Right cardiac atrium (tissue), 5 donors: ENCODE measurements at places on chromosomes 5 and 9. TPM values are rescaled to one million over a fixed set of nuclear protein-coding genes. Genes with fewer than 3 reads are reported as not detected.

IL17B gene
- polyA plus RNA-seq, result 1.4 TPM

ITGA1 gene
- polyA plus RNA-seq, result 6.6 TPM

RNF183 gene
- polyA plus RNA-seq, result not detected

WWC1 gene
- polyA plus RNA-seq, result 0.45 TPM

GNE gene
- 7.7 TPM for polyA plus RNA-seq

ABHD17B gene
- polyA plus RNA-seq, result 4.8 TPM

DND1 gene
- 0.54 TPM for polyA plus RNA-seq

BAAT gene
- 0.11 TPM for polyA plus RNA-seq

ZNF367 gene
- polyA plus RNA-seq, result 0.86 TPM

DNA sequence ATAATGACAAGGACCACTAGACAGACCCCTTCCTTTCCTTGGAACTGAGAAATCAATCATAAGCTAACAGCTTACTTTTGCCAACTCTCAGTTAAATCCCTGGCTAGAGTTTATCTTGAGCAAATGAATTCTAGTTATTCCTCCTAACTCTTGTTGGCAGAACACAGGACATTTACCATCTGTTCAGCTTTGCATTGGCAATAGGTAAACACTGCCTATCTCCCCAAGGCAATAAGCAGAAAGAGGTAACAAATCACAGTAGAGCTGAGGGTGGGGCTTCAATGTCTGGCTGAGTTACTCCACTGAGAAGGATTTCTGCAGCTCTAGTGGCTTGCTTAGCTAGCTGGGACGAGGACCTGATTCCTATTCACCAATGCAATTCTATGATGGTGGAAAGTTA lies 503.3 kb upstream of the GRIA1 start:
- DNase-seq, result no peak

DNA sequence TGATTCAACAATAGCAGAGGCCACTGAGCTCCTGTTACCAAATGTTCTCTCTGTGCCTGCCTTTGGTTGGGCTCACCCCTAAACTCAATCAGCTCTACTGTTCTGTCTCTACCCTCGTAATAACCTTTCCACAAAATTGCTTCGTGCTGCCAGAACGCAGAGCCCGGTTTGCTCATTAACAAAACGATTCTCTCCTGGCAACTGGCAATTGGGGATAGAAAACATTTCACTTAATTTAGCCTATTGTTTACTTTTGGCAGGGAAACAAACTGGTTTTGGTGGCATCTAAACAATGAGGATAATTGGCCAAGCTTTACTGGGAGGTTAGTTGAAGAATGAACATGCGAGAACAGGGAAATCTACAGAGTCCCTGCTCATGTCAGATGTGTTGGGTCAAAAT lies 56.6 kb downstream of the SLC28A3 start:
- no peak for DNase-seq

DNA sequence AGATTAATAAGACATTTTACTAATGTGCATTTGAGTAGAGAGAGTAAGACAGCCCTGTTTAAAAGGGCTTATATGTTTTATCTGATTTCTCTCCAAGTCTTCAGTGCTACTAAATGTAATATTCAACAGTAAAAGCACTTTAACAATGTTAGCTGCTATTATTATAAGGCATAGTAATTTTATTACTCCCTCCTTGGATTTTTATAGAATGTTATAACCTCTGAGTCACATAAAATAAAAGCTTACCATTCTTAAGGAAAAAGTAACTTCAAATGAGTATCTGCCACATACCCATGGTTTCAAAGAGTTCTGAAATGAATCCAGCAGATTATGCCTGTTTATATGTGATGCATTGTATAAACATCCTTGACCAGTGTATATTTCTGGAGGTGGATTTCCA lies 19.0 kb downstream of the SPDL1 start:
- DNase-seq, result no peak

GRCh38 chr5:106637275-106637674 lies 1033.5 kb downstream of the EFNA5 start:
- DNase-seq, result no peak

GRCh38 chr5:109411149-109411514 lies 1.4 kb upstream of the PJA2 start:
- DNase-seq, result no peak

- DNase-seq, result no peak
Observed at GRCh38 chr5:168637793-168638192, 58.6 kb upstream of the PANK3 start.

DNA sequence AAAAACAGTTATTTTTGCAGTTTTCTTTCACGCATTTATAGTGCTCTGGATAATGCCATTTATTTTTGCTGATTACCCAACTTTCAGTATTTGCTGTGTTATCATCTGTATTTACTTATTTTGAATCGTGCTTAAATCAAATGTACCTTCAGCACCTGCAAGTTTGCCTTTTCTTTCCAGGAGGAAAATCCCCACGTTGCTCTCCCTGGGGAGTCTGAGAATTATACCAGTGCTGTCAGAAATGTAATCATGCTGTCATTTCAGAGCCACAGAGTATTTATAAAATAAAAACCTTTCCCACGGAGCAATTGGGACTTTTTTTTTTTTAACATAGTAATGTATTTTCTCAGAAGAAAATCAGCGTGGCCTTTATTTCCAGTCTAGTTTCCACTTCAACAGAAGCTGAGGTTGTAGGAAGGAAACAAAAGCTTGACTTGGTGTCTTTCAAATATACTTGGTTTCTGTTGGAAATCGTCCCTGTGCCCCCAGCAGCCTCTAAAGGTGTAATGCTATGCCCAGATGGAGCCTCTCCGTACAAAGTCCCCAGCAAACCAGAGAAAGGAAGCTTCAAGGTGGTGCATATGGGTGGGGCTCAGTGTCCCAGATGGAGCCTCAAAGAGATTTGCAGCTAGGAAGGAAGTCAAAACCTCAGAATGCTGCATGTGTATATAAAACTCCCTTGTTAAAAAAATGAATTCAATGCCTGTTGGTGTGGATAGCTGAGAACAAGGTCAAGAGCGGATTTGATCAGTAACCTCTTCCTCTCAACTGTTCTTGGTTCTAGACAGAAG lies 2.1 kb downstream of the GPR150 start:
- no peak for DNase-seq

DNA sequence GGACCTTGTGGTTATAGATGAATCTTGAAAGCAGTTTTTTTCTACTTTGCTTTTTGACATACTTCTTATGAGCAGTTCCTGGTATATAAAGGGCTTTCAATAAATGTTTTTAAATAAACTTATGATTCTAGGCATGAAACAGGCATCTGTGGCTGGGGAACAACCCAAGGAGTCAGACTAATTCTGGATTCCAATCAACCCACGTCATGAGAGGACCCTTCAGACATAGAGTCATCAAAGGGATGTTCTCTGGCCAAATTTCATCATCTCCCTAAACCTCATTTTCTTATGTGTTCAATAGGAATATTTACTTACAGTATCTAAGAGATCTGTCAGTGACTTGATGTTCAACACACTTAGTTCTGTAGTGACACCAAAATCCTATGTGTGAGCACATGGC lies 243.8 kb upstream of the ZNF462 start:
- no peak for DNase-seq

GRCh38 chr5:7756453-7756852 lies 94.5 kb downstream of the CFAP90 start:
- peak; percentile 35 for DNase-seq

- DNase-seq, result no peak
Observed at GRCh38 chr5:142048272-142048671, 35.4 kb upstream of the GNPDA1 start.

DNA sequence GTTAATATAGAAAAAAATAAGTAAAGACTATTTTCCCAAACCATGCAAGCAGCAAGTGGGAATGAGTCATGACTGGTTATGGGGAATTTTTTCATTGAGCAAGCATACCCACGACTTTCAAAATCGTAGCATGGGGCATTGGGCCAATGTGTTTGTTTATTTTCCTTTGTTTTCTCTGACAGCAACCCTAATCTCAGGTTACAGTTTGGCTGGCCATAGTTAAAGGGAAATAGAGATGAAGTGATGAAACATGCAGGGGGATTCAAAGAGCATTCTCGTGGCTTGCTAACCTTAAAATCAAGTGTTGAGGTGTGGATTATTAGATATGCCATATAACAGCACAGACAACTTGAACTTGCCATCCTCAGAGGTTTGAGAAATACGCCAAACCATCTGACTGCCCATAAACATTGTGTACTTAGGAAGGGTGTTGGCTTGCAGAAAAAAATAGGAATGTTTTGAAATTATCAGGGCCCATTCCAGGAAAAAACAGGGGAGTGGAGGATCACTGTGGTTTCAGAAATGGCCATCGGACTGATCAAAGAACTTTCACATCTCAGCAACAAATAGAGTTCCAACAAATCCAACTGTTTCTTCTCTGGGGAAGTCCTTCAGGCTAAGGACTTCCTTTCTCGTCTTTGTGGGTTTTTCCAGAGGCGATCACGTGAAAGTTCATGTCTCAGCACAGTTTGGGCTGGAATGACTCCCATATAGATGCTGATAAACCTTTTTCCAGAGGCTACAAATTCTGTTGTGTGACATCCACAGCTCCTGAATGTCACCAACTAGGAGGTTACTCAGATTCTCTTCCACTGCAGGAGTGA lies 259.1 kb downstream of the SYK start:
- DNase-seq, result peak; percentile 33

DNA sequence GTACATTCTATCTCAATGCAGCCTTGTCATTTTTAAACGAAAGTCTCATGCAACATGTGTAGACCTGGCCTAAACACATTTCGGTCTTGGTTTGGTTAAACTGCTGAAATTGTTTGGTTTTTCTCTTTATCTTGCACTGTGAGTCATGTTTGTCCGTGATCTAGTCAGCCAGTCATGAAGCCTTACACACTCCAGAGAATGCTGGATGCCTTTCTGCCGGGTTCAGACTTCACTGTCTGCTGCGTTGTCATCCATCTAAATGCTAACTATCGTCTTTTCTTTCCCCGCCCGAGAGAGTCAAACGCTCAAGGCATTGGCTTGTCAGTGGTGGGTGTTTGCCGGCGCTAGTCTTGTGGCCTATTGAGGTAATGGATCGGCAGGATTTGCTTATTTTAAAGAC lies 1194.6 kb upstream of the WWC1 start:
- DNase-seq, result no peak

- DNase-seq, result no peak
Observed at GRCh38 chr5:2203774-2204173, 321.0 kb upstream of the IRX4 start.

GRCh38 chr5:124231230-124231629 lies 515.2 kb downstream of the ZNF608 start:
- DNase-seq, result no peak

DNA sequence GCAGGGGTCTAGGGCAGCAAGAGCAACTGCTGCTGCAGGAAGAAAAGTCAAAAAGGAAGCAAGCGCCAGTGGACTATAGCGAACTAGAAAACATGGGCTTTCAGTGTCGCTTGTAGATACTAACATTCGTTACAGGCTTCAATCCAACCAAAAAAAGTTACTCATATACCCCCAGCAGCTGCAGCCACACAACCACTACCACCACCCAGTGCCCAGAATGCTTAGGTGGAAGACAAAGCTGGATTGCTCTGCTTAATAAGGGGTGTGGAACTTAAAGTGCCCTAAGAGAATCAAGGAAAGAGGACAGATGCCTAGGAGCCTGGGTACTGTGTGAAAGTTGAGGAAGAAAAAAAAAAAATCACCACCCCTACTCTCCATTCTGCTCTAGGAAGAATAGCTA lies 203.6 kb downstream of the ELAVL2 start:
- DNase-seq, result no peak

GRCh38 chr9:99235926-99236634 lies 14.0 kb downstream of the SEC61B start:
- no peak for DNase-seq

- DNase-seq, result no peak
Observed at GRCh38 chr9:18980189-18980588, 52.8 kb downstream of the SAXO1 start.

DNA sequence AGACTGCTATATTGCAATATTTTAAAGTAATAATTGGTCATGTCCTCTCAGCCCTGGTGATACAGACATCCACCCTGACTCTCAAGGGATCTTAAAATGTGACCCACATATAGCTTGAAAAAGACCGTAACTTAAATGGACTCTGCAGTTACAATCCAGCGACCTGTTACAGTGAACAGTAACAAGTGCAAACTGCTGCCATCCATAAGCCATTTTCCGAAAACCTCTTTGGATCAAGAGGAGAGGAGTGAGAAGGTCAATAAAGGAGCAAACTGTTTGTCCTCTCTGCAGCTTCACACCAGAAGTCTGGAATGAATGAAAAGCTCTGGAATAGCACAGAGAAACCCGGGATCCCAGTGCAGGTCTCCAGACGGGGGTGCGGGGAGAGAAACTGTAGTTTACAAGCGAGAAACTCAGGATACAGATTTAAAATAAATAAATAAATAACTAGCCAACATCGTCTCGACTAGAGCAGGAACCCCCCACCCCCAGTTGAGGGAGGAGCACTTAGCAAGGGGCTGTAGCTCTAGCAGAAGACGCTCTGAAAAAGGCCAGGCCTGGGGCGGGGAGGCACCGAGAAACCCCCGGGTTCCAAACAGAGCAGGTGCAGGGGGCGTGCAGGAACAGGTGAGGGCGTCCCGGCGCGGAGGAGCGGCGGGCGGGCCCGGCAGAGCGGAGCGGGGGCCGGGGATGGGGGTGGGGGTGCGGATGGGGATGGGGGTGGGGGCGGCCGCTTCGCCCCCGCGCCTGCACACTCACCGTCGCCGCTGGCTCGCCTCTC lies 572 bp downstream of the ZDHHC21 start:
- DNase-seq, result no peak

DNA sequence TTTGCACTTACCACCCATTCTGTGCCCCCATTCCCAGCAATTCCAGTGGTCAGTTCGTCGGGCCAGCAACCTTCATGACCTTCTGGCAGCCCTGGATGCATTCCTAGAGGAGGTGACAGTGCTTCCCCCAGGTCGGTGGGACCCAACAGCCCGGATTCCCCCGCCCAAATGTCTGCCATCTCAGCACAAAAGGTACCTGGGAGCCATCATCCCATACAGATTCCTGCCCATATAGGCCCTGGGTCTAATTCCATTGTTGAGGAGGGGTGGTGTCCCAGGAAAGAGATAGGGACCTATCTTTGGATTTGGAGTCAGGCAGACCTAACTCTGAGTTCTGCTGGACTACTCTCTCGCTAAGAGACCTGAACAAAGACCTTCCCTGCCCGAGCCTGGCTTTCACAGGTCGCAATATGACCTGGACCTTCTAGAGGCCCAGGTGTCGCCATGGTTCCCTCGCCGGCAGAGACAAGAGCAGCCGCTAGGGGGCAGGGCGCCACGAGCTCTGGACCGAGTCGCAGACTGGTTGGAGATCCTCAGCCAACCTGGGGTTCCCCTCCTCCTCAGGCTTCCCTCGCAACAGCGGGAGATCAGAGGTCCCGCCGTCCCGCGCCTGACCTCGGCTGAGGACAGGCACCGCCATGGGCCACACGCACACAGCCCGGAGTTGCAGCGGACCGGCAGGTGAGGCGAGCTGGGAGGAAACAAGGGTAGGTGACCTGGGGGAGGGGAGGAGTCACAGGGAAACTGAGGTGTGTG lies 3.1 kb downstream of the SLC4A9 start:
- DNase-seq, result peak; percentile 90

DNA sequence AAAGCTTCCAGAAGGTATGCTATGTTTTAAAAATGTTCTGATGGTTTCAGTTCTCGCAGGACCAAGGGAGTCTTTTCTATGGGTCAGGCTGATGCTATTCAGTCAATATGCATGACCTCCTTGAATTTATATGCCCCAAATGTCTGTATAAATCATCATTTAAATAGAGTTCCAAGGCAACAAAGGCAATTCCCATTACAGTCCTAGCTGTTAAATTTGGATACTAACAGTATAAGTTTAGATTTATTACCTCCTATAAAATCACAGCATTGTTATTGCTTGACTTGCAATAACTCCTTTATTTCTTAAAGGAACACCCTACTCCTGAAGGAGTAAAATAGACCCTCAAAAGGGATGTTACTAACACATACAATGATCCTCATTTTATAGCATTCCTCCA lies 387.7 kb upstream of the CHD1 start:
- DNase-seq, result no peak
